Activated CD8-positive, alpha-beta memory T cell treated with anti-CD3 and anti-CD28 coated beads for 1 hour (primary cell): ENCODE measurements at places on chromosomes 3 and 15.
A peak's percentile ranks its signal among the peaks of the same experiment; 100 is the strongest.

GRCh38 chr3:115418583-115418982 lies 204.7 kb upstream of the GAP43 start:
- DNase-seq: no peak

DNA sequence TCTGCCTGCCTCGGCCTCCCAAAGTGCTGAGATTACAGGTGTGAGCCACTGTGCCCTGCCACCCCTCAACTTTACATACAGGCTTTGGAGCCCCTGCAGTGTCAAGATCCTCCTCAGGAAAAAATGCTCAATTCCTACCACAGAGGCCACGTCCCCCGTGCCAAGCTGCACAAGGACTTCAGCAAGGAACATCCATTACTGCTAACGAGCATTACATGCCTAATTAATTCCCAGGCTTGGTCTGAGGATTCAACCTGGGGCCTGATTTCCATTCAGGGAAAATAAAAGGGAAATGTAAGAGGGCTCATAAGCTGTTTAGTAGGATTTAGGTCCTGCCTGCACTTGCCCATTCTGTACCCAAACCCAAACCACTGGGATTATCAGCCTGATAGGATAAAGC lies 161.4 kb downstream of the RAB11A start:
- DNase-seq: no peak

DNA sequence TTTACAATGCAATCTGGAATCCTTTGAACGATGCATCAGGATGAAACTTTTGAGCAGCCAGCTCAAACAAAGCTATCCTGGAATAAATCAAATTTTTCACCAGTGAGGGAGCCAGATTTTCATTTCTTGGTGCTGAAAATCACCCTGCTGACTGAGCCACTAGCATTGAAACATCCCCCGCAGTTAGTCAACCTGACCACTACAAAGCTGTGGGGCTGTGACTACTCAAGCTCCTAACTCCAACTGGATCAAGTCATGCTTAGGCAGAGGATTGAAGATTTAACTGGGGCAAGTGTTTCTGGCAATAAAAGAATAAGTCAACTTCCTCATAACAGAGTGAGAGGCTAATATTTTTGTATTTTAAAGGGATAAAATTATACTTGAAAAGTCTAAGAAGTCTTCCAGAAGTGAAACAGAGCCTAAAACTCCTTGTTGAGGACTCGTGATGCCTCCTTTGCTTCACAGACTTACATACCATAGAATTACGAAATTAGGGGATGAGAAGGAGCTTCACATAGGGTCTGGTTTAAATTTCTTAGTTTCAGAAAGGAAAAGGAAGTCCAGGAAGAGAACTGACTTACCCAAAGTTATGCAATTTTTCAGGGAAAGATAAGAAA lies 177.8 kb downstream of the SERPINI1 start:
- no peak for DNase-seq

GRCh38 chr15:74826364-74826819 lies at the start of gene CPLX3:
CPLX3 (plus strand) TSS chr15:74826627; CDS start chr15:74826704, 77 bp downstream.
- DNase-seq: peak; percentile 26

- no peak for DNase-seq
Observed at GRCh38 chr15:51077221-51078153, 17.2 kb downstream of the TNFAIP8L3 start.

DNA sequence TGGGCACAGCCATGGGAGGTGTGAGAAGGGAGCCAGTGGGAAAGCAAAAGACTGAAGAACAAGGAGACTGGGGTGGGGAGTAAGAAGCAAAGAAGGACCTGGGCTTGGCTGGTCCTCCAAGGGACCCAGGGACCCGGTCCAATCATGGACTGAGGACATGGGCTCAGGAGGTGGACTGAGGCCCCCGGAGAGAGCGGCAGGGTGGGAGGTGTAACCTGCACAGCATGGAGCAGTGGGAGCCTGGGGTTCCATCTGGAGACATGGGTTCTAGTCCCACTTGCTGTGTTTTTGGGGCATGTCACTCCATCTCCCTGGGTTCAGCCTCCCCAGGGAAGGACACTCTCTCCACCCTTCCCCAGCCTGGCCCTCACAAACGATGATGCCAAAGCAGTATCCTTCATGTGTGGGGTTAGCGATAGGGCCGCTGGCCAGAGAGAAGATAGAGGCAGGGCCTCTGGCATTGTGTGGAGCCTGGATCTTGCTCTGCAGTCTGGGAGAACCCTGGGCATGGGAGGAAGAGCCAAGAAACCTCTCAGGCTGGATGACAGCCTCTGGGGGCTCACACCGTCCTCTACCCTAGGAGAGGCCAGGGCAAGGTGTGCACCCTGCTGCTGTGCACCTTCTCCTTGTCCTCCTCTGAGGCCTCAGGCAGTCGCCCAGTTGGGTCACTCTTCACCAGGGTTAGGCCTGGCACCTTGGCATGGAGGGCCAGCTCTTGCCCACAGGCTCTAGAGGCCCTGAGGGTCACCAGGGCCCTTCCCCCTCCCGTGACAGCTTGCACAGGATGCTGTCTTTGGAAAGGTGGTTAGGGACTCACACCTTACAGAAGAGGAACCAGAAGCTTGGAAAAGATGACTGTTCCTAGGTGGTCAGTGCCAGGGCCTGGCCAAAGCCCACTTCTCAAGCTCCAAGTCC lies 26.0 kb downstream of the FBXW12 start:
- DNase-seq: no peak

GRCh38 chr15:77611767-77612166 lies 20.9 kb downstream of the LINGO1 start:
- DNase-seq: no peak

DNA sequence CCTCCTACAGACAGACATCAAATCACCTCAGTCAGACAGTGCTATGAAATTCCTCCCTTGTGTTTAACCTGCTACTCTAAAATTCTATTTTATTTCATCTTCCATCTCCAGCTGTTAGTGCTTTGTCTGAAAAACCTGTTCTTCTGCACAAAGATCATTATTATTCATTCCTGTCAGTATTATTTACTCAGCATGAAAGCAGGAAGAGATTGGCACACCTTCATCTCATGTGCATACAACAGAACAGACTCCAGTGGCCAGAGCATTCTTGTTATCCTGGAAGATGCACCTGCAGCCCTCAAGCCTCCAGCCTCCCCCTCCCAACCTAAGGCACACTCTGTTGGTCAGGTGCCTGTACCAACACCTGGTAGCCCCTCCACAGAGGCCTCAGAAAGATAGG lies 1.8 kb upstream of the ROPN1B start:
- DNase-seq: no peak

- peak; percentile 17 for DNase-seq
Observed at GRCh38 chr15:52783929-52784798, 6.0 kb downstream of the ONECUT1 start.

DNA sequence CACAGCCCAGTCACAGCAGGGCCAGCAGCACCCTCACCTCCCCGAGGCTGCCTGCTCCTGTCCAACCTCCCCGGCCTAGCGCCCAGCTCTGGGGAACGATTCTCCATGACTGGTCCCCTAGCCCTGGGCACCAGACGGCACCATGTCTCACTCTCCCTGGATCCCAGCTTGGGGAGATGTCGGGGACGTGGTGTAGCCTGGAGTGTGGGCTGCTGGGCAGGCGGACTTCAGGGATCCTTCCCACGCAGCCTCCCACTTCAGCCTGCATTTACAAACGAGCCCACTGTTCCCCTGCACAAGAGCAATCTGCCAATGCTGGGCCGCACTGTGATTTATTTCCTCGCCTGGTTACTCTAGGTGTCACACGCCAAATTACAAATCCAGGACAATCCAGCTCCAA lies 31.3 kb downstream of the NUP210 start:
- DNase-seq: no peak

DNA sequence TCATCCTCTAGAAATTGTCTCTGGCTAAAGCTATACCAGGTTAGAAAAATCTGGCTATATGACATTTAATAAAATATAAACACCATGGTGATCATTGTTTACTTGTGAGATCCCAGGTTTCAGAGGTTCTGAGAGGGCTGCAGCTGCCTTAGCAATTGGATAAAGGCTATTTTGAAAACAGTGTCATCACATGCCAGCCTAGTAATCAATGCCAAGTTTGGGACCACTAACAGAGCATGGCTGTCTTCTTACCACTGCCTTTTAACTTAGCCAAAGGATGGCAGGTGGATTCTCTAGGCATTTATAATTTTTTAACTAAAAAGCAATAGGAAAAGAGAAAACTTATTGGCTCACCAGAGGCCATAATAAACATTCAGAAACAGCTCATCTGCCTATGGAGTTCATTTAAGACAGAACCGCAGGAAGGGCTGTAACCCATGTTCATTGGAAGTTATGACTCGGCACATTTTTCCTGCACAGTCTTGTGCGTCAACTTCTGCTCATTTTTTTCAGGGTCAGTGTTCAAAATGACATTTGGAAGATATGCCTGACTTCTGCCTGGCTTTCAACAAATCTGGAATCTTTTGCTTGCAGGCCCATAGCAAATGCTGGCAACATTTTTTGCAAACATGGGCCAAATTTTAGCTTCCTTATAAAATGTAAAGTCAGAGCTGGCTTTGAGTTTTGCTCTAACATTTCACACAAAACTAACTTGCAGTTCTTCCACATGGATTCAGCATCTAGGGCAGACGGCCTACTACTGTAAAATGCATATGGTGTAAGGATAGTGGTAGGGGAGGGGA lies 476.0 kb upstream of the TBL1XR1 start:
- no peak for DNase-seq

DNA sequence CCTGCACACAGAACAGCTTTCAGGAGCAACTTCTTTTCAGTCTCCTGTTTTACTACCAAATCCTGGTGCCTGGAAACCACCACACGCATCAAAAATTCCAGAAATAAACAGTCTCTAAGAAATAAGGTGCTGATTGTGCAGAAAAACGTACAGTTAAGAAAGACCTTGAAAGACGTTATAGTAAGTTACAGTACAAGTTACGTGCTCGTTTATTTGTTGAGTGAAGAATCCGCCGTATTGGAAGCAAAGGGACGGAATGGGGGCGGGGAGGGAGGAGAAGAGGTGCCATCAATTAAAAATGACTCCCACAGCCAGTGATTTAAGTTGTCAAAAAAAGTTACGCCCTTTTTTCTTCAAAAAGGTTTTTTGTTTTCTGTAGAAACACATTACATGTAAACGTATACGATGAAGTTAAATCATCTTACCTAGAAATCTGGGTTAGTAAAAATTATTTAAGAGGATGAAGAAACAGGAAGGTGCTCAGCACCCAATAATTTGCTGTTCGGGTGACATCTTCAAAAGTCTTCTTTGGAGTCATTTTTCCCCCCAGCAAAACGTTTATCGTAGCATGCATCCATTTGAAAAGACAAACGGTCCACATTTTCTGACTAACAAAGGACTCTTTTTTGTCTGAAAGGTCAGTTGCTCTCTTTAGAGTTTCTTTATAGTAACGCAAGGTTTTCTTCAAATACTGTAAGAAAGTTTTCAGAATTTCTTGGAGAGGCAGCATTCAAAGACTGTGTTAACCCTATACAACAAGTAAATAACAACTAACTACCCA lies 782 bp upstream of the UACA start:
- DNase-seq: no peak
